Activated naive CD8-positive, alpha-beta T cell treated with anti-CD3 and anti-CD28 coated beads, Interleukin-2, amount 10 ng/mL, durations not matched to agents 7 days and 5 days (primary cell): ENCODE measurements at places on chromosomes 6 and 20.
A peak's percentile ranks its signal among the peaks of the same experiment; 100 is the strongest.

GRCh38 chr6:159109391-159109790 lies 59.8 kb upstream of the FNDC1 start:
- H3K27me3 ChIP-seq: no peaks in the 10 kb centered on the region
- peak overlapping the region; percentile 46 for H3K27ac ChIP-seq
- H3K4me1 ChIP-seq: peaks cover 48% of the 10 kb centered on the region
- DNase-seq: no peak

GRCh38 chr6:40900791-40901190 lies 138.2 kb downstream of the UNC5CL start:
- H3K4me3 ChIP-seq: no peak overlapping the region
- peaks cover 11% of the 10 kb centered on the region for H3K27me3 ChIP-seq
- no peak for DNase-seq
- H3K4me1 ChIP-seq: no peaks in the 10 kb centered on the region
- H3K27ac ChIP-seq: no peak overlapping the region
- H3K36me3 ChIP-seq: no peaks in the 10 kb centered on the region

- H3K27me3 ChIP-seq: peaks cover 8% of the 10 kb centered on the region
- DNase-seq: no peak
- no peaks in the 10 kb centered on the region for H3K36me3 ChIP-seq
- H3K4me1 ChIP-seq: no peaks in the 10 kb centered on the region
- no peak overlapping the region for H3K27ac ChIP-seq
Measured at GRCh38 chr20:54680439-54680838, 205.0 kb downstream of the DOK5 start.

- no peaks in the 10 kb centered on the region for H3K36me3 ChIP-seq
- no peaks in the 10 kb centered on the region for H3K27me3 ChIP-seq
- no peak overlapping the region for H3K4me3 ChIP-seq
- DNase-seq: no peak
- no peak overlapping the region for H3K27ac ChIP-seq
Measured at GRCh38 chr20:43167615-43168014, 22.1 kb downstream of the PTPRT start.

- H3K27ac ChIP-seq: no peak overlapping the region
- peaks cover 9% of the 10 kb centered on the region for H3K27me3 ChIP-seq
- no peak overlapping the region for H3K4me3 ChIP-seq
- no peak for DNase-seq
- no peaks in the 10 kb centered on the region for H3K4me1 ChIP-seq
Measured at GRCh38 chr20:52242237-52243230, 51.0 kb upstream of the ZFP64 start.

- H3K4me3 ChIP-seq: no peak overlapping the region
- H3K4me1 ChIP-seq: no peaks in the 10 kb centered on the region
- DNase-seq: no peak
- H3K36me3 ChIP-seq: no peaks in the 10 kb centered on the region
- H3K27me3 ChIP-seq: no peaks in the 10 kb centered on the region
- H3K27ac ChIP-seq: no peak overlapping the region
Measured at GRCh38 chr6:23728707-23729106, 397.3 kb upstream of the NRSN1 start.

- H3K36me3 ChIP-seq: no peaks in the 10 kb centered on the region
- H3K4me1 ChIP-seq: no peaks in the 10 kb centered on the region
- DNase-seq: no peak
- H3K27me3 ChIP-seq: peaks cover 4% of the 10 kb centered on the region
Measured at GRCh38 chr6:153038378-153039057, 36.0 kb upstream of the MTRF1L start.

GRCh38 chr6:6685249-6686040 lies 96.9 kb downstream of the LY86 start:
- peak overlapping the region; percentile 11 for H3K27ac ChIP-seq
- no peak for DNase-seq

GRCh38 chr20:51017251-51017650 lies 5.7 kb downstream of the KCNG1 start:
- no peak overlapping the region for H3K27ac ChIP-seq
- H3K36me3 ChIP-seq: no peaks in the 10 kb centered on the region
- no peaks in the 10 kb centered on the region for H3K4me1 ChIP-seq
- no peak overlapping the region for H3K4me3 ChIP-seq

GRCh38 chr6:30750379-30750668 lies 6.0 kb upstream of the IER3 start:
- H3K4me3 ChIP-seq: no peak overlapping the region
- H3K4me1 ChIP-seq: peaks cover 25% of the 10 kb centered on the region
- H3K36me3 ChIP-seq: no peaks in the 10 kb centered on the region
- H3K27ac ChIP-seq: no peak overlapping the region

- H3K36me3 ChIP-seq: peaks cover 2% of the 10 kb centered on the region
- H3K27me3 ChIP-seq: peaks cover 17% of the 10 kb centered on the region
- no peak overlapping the region for H3K4me3 ChIP-seq
- no peak overlapping the region for H3K27ac ChIP-seq
- DNase-seq: no peak
- no peaks in the 10 kb centered on the region for H3K4me1 ChIP-seq
Measured at GRCh38 chr6:137171824-137172733, 1.4 kb downstream of the IL22RA2 start.

GRCh38 chr6:153644000-153644399 lies 395.0 kb upstream of the OPRM1 start:
- no peaks in the 10 kb centered on the region for H3K27me3 ChIP-seq
- H3K36me3 ChIP-seq: no peaks in the 10 kb centered on the region
- no peak overlapping the region for H3K27ac ChIP-seq
- no peak overlapping the region for H3K4me3 ChIP-seq

DNA sequence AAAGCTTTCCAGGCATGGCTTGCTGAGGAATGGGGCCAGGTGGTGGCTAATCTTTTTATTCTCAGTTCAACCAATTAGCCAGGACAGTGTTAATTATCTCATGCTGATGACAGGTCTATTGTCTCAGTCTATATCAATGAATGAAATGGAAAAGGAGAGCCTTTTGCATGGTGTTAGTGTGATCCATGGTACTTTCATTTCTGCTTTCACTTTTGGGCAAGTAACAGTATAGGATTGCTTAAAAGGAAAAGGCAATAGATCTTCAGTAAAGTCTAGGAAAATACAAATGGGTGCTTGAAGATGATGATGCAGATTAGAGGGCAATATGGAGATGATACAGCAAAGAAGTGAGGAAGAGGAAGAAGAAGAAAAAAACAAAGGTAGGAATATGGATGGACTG lies 430.3 kb downstream of the TFAP2A start:
- no peaks in the 10 kb centered on the region for H3K36me3 ChIP-seq
- no peaks in the 10 kb centered on the region for H3K27me3 ChIP-seq
- H3K27ac ChIP-seq: no peak overlapping the region
